Transverse colon (tissue), 4 donors: ENCODE measurements at places on chromosomes 1 and 21. TPM values are rescaled to one million over a fixed set of nuclear protein-coding genes. Genes with fewer than 3 reads are reported as not detected.

GRCh38 chr1:65418522-65419185, 1.8 kb upstream of the LEPR start:
- no peak for DNase-seq

DNA sequence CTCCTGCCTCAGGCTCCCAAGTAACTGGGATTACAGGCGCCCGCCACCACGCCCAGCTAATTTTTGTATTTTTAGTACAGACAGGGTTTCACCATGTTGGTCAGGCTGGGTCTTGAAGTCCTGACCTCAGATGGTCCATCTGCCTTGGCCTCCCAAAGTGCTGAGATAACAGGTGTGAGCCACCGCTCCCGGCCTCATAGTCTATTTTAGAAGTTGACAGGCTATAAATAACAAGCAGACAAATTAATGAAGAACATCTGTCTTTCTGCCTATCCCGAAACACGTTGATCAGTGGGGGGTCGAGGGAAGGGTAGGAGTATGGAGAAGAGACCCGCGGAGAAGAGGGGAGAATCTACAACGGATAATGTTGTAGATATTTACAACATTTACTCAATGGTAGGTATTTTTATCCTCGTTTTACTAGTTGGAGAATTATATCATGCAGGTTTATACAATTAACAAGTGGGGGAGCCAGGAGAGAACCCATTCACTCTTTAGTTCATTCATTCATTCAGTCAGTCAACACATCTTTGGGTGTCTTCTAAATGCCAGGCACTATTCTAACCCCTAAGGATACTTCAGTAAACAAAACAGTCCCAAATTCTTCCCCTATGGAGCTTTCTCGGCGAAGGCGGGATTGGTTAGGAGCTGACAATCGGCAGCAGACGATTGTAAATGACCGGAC, 497 bp upstream of the IFNAR2 start:
- DNase-seq = no peak

DNA sequence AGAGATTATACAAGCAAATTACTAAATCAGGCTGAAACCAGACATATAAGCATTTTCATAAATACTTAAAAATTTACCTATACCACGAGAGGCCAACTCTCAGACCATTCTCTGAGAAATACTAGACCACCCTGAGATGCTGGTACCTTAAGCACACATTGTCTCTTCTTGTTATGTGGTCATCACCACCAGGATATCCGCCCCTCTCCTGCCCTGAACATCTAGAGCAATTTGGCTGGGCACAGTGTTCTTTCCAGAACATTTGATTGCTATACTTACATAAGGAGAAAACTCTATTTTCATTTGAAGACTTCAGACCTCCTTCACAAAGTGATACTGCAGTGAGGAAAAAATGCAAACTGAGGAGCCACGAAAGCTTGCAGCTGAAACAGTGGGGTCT, 36.2 kb upstream of the DUSP10 start:
- DNase-seq = no peak

- no peak for DNase-seq
Observed at GRCh38 chr1:163263818-163264655, 57.7 kb upstream of the NUF2 start.

- no peak for DNase-seq
Observed at GRCh38 chr21:37272897-37273296, 5.8 kb upstream of the VPS26C start.

- no peak for DNase-seq
Observed at GRCh38 chr1:175443332-175443731, 250.8 kb upstream of the KIAA0040 start.

DNA sequence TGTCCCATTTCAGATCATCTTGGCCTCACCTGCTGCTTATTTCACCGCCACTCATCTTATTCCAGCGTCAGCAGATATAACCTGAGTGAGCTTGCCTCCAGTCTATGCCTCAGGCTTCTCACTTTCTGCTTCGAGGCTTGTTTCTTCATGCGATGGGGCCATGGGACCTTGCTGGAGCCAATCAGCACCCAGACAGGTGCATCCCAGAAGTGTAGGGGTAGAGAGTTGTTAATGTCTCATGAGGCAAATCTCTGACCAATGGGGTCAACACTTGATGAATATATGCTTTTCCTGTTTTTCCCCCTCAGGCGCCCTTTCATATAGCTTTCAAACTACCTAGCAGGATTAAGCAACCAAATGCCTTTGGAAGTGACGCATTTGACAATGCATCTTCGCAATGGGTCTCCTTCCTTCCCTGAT, 935 bp upstream of the YIPF1 start:
- DNase-seq = no peak

DNA sequence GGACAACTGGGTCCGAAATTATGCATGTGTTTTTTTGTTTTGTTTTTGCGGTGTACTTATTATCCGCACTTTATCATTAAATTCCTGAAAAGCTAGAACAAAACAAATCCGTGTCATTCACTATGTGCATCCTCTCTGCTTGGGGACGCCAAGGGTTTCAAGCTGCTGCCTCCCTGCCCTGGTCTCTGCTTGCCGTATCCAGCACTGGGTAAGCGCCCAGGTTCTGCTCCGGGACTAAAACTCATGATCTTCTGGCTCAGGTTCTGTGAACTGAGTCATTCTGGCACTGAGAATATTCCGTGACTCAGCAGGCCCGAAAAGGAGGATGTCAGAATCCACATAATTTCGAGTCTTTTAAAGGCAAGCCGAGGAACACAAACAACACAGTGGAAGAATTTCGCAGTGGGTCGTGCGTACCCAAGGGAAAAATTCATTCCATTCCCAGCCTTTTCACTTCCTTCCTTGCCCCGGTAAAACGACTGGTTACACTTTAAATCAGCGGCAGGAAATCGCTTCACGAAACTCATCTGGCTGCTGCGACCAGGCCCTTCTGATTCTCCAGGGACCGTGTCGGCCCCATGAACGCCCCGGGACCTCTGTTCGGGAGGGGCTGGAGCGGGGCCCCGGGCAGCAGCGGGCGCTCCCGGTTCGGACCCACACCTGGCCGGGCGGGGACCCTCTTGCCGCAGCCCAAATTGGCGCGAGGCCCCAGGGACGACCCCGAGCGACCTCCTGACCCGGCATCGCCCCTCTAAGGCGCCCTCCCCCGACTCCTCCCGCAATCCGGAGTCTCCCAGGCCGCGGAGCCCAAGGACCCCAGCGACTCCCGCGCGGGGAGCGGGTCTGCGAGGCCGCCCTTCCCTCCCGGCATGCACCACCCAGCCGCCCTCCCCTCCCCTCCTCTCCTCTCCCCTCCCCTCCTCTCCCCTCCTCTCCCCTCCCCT, 746 bp upstream of the LAMC1 start:
- peak; percentile 77 for DNase-seq

DNA sequence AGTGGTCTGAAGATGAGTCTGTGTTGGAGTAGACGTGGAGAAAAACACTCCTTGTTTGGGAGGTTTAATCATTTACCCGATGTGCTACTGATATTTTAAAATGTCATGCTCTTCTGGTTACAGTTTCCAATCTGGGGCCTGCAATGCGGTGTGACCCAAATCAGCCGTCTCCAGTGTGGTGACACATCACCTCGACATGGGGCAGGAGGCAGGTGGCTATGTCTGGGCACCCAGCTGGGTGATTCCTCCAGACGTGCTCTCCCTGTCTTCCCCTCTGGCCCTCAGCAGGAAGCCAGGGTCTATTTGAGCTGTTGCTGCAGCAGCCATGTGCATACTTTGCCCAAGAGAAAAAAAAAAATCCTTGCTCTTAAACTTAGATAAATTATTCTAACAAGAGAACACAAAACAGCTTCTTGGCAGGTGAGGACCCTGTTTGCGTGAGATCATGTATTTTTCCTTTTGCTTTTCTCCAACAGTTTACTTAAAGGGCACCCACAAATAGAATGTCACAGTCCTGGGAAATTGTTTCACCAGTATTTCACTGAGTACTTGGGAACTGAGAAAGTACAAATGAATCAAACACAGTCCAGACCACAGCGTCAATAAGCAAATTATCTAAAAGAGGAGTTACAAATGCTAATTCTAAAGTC, 38.9 kb upstream of the MAP10 start:
- no peak for DNase-seq

DNA sequence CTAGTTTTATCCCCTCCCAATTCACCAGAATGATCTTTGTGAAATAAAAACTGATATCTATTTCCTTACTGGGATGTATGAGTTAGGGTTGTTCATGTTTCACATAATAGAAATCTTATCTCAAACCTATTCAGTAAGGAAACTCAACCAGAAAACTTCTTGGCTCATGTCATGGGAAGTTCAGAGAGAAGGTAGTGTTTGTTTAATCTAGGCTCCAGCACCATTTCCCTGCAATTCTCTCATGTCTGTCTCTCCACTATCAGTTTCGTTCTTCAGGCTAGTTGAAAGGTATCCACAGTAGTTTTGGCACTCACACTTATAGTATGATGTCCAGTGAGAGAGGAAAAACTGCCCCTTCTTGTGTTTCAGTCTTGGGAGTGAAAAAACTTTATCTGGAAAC, 34.6 kb upstream of the UHMK1 start:
- no peak for DNase-seq

GRCh38 chr1:153805886-153806719, 30.9 kb downstream of the SLC27A3 start:
- DNase-seq = no peak

DNA sequence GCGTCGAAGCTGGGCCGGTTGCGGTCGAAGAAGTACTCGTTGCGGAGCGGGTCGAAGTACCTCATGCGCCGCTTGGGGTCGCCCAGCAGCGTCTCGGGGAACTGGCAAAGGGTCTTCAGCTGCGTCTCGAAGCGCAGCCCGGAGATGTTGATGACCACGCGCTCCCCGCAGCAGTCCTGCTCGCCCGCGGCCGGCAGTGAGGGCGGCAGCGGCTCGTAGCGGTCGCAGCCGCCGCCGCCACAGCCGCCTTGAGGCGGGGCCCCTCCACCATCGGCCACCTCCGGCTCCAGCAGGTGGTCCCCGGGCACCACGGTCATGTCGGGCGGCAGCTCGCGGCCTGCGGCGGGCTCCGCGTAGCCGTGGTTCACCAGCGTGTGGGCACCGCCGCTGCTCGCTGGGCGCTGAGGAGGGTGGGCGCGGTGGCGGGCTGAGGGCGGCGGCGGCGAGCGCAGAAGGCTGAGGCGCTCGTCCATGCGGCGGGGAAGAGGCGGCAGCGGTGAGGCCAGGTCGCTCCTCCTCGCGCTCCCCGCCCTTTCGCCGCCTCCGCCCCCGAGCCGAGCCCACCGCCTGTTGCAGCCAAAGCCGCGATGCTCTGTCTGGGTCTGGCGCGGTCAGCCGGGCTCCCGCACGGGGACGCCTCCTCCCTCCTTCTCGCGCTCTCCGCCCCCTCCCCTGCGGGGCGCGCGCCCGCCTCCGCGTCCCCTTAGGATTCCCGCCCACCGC, at the start of gene KCNA3:
Gene KCNA3, minus strand, starts transcription at position 604 of the 723 bp plus-strand sequence. Its CDS starts 131 bp downstream, at position 473.
- DNase-seq = peak; percentile 65

- peak; percentile 76 for DNase-seq
Observed at GRCh38 chr1:30668024-30668423, 55.4 kb downstream of the MATN1 start.

GRCh38 chr21:35128536-35128935, 79.4 kb upstream of the RUNX1 start:
- no peak for DNase-seq

- peak; percentile 79 for DNase-seq
Observed at GRCh38 chr21:36859744-36860501, 106.5 kb downstream of the HLCS start.

DNA sequence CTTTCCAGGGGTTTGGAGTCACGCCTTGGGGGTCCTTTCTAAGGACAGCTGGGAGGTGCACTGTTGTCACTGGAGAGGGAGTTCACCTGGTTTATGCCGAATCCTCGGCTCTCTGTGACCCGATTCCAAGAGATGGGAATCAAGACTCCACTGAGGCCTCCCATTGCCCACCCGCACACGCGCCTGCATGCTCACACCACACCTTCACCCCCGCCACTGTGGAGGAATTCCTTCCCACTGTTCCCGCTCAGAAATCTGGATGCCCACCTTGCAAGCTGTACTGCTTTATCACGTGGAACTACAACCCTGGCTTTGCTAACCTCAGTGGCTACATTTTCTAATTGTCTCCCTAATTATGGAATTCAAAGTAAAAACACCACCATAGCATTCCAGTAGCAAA, 29.2 kb downstream of the PGBD5 start:
- DNase-seq = no peak

DNA sequence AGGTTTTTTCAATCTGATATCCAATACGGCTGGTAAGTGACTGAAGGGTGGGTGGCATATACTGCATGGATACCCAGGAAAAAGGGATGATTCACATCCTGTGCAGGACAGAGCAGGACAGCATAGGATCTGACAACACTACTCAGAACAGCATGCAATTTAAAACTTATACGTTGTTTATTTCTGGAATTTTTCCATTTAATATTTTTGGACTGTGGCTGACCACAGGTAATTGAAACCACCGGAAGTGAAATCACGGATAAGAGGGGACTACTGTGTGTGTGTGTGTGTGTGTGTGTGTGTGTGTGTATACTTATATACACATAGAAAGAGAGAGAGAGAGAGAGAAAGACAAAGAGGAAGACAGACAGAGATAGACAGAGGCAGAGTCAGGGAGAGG, 23.0 kb downstream of the ERICH3 start:
- DNase-seq = no peak

DNA sequence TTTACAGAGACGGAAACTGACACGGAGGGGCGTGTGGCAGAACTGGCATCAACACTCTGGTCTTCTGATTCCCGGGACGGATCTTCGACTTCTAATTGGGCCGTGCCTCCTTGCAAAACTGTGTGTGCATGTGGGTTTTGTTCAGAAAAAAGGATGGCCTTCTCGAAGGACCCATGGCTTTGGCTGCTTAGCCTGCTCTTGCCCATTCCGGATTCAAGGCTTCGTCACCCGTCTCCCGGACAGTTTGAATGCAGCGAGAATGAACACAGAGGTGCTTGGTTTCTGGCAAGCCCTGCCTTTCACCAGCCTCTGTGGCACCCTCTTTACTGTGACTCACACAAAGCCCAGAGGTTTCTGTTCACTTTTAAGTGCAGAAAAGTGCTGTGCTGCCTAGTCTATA, 120.1 kb downstream of the PRDM2 start:
- no peak for DNase-seq

DNA sequence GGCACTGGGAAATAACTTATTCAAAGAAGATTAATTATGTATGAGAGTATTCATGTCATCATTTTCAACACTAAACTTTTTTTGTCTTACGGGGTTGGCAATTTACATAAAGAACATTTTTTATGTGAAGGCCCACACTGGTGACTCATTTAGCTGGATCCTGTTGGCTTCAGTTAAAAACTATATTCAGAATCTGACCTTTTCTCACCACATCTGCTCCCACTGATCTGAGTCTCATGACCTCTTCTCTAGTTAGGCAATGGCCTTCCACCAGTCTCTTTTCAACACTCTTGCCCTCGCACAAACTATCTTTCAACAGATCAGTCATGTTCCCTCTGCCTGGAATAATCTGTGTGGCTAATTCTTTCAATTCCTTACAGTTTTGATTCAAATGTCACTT, 53.4 kb downstream of the TMPRSS15 start:
- DNase-seq = no peak

- no peak for DNase-seq
Observed at GRCh38 chr1:179053486-179053885, 27.8 kb downstream of the FAM20B start.

ACBD3 gene
- 32.2 TPM for total RNA-seq

NUDT4B gene
- not detected for total RNA-seq

SPRR3 gene
- total RNA-seq = not detected

CA6 gene
- not detected for total RNA-seq

FAM167B gene
- total RNA-seq = 1.1 TPM

NDUFV3 gene
- 74.4 TPM for total RNA-seq
